ENCODE measurements at places on chromosomes 6 and 20. TPM values are rescaled to one million over a fixed set of nuclear protein-coding genes. Genes with fewer than 3 reads are reported as not detected.

- no peak for DNase-seq
Measured at GRCh38 chr6:165478581-165478980, 169.2 kb upstream of the C6orf118 start.

The SIGLEC1 gene
- 1.3 TPM for total RNA-seq

The CFAP61 gene
- total RNA-seq, result 2.1 TPM

DNA sequence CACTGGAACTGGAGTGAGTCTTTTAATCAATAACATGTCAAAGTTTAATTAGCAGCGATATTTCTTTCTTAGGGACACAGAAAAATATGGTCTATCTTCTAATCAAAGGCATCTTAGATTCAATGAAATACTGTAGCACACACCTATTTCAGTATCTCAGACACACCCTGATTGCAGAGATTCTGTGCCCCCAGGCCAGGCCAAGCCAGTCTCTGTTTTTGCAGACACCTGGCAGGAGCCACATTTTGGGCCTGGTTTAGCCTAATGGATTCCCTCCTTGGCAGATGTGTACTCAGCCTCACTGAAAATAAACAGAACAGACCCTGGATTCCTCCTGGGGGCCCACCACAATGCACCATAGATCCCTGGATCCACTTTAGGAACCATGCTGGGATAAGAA lies 74.8 kb downstream of the LRFN2 start:
- DNase-seq, result no peak

GRCh38 chr20:5191829-5192569 lies 65.2 kb downstream of the CDS2 start:
- peak; percentile 85 for DNase-seq

GRCh38 chr6:17103715-17104114 lies 1.9 kb downstream of the STMND1 start:
- DNase-seq, result no peak

DNA sequence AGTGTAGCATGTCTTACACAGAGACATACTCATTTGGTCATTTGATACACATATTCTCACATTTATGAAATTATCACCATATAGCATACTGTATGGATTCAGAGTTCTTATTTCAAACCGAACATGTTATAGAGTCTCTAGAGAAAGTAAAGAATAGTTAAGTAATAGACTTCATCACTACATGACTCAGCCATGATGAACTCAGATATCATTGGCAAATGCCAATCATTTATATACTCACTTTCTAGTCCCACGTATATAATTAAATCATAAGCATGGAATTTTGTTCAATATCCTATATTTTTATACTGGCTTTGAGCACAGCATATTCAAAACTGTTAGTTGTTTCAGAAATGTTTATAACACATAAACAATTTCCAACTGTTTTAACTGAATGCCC lies 749.9 kb downstream of the HACE1 start:
- DNase-seq, result no peak

GRCh38 chr6:169931261-169931660 lies 179.8 kb downstream of the ERMARD start:
- DNase-seq, result no peak

DNA sequence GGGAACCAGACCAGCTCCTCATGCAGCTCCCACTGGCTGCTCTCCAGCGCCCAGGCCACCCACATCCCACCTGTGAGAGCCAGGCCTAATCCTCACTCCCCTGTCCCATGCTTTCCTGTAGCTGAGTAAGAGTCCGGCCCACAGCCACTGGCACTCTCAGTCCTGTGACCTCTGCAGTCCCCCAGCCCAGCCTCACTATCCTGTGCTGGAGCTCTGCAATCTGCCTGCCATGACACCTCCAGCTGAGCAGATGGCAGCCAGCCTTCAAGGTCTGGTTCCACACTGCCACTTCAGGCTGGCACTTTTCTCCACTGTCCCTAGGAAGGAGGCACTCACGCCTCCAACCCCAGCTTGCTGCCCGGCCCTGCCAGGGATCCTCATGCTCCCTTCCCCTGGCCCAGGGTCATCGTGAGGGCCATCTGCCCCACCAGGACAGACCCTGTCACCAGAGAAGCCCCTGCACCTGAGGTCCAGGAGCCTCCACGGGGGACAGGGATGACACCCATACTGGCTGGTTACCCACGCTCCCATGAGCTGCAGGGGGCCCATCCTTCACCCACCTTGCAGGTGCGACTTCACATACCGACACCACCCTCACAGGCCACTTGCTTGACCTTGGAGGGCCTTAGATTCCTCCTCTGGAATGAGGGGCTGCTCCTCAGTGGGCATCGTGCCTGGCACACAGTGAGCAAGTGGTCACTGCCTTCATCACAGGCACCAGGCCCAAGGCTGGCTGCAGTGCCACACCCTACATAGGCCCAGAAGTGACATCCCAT lies 100.1 kb downstream of the ASXL1 start:
- no peak for DNase-seq

The ENPP4 gene
- total RNA-seq, result 7.3 TPM

GRCh38 chr6:49384904-49385303 lies 78.1 kb downstream of the MMUT start:
- peak; percentile 12 for DNase-seq

DNA sequence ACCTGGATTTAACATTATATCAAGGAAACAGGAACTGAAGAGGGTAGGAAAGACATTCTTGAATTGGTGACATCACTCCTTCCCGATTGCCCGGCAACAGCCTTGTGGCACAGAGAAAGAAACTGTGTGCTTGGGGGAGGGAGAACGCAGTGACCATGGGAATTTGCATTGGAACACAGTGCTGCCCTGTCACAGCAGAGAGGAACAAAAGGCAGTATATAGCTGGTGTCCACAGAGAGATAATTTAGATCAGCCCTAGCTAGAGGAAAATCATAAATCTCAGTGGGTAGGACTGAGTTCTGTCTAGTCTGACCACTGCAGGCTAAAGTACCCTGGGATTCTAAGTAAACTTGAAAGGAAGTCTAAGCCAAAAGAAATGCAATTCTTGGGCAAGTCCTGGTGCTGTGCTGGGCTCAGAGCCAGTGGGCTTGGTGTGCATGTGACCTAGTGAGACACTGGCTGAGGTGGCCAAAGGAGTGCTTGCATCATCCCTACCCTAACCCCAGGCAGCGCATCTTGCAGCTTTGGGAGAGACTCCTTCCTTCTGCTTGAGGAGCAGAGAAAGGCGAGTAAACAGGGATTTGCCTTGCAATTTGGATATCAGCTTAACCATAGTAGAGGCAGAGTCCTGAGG lies 697.6 kb downstream of the HACE1 start:
- no peak for DNase-seq

The VEGFA gene
- 57.0 TPM for total RNA-seq

DNA sequence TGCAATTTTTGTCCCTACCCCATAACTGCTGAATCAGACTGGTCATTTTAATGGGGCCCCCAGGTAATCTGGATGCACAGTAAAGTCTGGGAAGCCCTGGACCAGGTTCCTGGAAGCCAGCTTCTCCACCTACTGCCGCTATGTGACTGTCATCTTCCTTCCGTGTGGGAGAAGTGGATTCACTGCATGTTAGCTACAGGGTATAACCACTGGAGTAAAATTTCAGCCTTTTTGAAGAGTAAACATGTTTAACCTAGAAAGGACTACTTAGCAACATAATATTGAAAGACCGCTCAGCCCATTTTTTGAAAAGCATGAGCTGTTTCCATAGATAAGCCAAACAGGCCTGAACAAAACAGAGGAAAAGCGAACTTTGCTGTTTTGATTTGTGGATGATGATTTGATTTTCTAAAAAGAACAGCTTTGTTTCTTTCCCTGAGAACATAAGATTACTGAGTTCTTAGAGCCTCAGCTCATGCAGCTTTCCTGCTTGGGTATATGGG lies 208.1 kb downstream of the PLCB4 start:
- DNase-seq, result no peak

GRCh38 chr20:52219441-52219840 lies 27.9 kb upstream of the ZFP64 start:
- DNase-seq, result no peak

GRCh38 chr20:37421988-37422387 lies 76.0 kb downstream of the SRC start:
- DNase-seq, result no peak

The CRISP3 gene
- total RNA-seq, result not detected

DNA sequence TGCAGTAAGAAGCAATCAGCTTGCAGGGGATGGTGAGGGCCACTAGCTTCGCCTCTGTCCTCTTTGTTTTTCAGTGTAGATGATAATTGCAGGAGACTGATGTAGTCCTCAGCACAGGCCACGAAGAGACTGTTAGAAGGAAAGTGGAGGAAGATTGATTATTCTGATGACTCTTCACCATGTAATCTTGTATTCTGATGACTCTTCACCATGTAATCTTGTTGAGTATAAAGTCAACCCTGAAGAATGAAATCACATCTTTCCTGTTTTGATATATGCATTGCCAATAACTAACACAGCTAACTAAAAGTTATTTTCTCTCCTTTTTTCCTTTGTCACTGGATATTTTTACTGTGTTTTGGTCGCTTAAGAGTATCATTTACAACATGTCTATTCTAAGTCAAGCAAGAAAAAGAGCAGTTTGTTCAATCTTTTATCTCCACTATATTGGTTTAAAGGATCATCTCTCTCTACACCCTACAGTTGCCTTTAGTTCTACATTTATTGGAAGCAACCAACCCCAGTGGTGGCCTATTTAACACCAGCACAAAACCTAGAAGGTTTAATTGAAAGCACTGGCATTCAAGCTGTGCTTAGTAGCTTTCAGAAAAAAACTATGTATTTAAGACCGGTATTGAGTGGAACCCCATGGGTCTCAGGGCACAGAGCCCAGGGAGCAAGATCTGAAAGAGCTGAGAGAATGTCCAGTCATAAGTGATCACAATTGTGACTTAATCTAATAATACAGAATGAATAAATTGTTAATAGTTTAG lies 107.2 kb upstream of the BTBD3 start:
- DNase-seq, result no peak

The NHLRC1 gene
- 4.1 TPM for total RNA-seq

GRCh38 chr6:37190159-37190535 lies 20.2 kb downstream of the PIM1 start:
- DNase-seq, result no peak

GRCh38 chr6:144321839-144322591 lies 36.9 kb downstream of the UTRN start:
- peak; percentile 55 for DNase-seq

GRCh38 chr6:43847741-43848630 lies 78.0 kb downstream of the VEGFA start:
- DNase-seq, result peak; percentile 47

- DNase-seq, result no peak
Measured at GRCh38 chr20:48075591-48076174, 290.4 kb upstream of the SULF2 start.

DNA sequence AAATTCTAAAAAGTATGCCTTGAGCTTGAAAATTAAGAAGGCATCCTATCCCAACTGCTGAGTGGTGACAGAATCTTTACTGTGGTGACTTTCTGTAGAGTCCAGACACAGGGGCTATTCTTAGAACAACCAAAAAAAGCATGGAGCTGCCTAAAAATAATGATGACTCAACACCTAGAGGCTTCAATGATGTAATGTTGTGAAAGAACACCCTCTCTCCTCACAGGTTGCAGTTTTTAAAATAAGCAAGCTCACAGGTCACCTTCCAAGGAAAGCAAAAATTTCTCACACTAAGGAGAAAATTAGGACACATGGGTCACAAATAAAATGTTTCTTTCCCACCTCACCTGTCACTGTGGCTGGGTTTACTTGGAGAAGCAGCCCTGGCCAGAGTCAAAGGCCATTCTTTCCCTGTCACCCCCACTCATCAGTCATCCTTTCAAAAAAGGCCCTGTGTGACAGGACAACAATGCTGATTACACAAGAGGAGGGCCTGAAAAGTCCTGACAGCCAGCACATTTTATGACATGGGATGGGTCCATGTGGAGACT lies 53.5 kb downstream of the RCAN2 start:
- DNase-seq, result peak; percentile 81

DNA sequence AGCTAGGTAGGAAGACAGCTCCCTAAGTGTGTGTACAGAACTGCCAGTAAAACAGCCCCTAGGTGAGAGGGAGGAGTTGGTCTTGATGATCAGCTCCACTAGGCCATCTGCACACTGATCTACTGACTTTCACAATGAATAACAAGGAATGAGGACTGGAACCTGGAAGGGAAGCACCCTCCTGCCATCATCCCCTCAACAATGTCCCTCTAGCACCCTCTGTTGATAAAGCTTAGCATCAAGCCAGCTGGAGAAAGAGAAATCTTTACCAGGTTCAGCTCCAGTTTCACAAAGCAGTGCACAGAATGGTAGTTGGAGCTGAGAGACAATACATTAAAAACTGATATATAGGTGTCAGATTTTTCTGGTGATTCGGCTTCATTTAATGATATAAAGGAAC lies 57.2 kb upstream of the IRAK1BP1 start:
- peak; percentile 50 for DNase-seq

GRCh38 chr6:146878168-146878951 lies 279.6 kb downstream of the ADGB start:
- no peak for DNase-seq

DNA sequence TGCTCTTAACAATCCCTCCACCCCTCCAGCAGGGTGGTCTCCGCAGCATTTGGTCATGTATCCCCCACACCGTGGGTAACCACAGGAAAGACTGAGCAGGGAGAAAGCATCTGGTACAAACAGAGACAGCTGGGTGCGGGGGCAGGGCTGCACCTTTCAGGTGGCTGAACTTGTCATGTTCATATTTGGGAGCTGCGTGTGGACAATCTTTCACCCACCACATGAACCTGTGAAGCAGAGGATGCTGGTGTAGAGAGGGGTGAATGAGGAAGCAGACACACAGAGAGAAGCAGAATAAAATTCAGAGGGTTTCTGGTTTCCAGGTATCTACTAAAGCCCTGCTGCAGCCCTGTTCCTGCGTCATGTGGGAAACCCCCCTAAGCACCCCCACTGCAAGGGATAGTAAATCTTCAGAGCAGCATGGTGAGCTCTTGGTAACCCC lies 8.9 kb downstream of the GFOD1 start:
- DNase-seq, result no peak

- DNase-seq, result no peak
Measured at GRCh38 chr6:21331235-21331634, 262.3 kb upstream of the SOX4 start.

DNA sequence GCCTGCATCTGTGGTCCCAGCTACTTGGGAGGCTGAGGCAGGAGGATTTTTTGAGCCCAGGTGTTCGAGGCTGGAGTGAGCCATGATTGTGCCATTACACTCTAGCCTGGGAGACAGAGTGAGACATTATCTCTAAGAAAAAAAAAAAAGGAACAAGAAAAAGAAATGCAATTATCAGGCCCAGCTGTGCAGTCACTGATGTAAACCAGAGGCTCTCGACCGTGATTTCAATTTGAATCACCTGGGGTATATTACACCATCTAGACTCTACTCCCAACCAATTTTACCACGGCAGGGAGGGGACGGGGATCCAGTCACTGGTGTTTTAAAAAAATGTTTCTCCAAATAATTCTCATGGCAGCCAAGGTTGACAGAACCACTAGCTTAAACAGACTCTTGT lies 48.8 kb upstream of the NKX2-2 start:
- no peak for DNase-seq

GRCh38 chr6:131898718-131899117 lies 52.5 kb downstream of the CCN2 start:
- DNase-seq, result no peak

DNA sequence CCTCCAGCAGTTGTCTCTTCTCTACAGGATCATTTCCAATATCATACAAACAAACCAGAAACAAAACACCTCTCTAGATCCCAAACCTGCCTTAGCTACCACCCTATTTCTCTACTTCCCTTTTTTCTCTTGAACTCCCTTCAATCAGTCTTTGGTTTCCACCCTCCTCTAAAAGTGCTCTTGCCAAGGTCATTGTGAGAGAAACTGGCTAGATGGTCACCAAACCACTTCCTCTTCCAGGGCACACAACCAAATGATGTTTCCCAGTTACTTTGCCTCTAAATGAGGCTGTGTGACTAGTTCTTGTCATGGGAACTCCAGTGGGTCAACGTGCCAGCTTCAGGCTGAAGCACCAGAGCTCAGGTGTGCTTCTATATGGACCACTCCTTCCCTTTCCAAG lies 85.8 kb upstream of the ARMC2 start:
- DNase-seq, result no peak

The GPR63 gene
- 0.27 TPM for total RNA-seq

Measured in myocyte (in vitro differentiated cells).